ENCODE measurements at places on chromosomes 2 and 18.

DNA sequence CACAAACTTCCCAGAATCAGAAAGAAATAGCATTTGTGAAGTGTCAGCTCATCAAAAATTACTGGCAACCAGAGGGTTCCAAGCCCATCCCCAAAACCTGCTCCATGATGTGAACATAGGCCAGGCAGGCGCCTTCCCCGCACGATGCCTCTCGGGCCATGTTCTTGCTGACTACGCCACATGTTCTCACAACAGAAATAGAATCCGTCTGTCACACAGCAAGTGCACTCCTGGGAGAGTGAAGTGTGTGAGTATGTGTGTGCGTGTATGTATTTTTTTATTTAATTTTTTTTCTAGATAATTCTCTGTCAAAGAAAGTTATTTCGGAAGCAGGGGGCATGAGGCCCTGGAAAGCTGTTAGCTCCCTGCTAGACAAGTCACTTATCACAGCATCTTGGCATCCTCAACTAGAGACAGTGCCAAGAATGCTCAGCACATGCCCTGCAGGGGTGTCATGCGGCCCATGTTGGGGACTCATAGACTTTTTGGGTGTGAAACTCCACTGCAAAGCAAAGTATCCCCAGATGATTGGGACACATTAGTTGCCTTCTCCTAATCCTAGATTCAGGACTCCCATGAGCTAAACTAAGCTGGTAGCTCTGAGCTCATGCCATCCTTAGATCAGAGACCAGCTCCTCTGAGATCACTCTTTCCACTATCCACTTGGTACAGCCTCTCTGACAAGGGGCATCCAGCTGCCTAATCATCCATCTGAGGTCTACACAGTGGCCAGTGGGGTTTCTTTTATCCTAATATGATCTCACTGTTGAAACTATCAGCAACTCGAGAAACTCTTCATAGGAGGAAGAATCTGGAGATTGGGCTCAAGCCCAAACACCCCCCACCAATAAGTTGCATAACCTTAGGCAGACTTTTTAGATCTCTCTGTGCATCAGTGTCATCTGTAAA, 53.2 kb upstream of the CYRIA start:
- DNase-seq: no peak

DNA sequence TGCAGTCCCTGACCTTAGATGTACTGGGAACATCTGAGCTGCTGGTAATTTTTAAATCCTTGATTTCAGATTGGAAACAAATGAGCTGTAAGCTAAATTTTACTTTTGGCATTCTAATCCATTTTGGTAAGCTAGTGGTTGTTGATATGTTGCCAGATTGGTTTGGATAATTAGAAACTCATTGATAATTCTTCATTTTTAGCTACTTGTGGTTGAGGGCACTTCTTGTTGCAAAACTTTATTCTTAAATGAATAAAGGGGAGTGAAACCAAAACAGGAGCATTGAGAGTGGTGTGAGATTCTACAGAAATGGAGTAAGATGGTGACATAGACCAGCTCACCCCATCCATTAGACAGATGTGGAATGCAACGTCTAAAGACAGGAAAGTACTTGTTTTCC, 64.5 kb downstream of the ITGB1BP1 start:
- DNase-seq: no peak

DNA sequence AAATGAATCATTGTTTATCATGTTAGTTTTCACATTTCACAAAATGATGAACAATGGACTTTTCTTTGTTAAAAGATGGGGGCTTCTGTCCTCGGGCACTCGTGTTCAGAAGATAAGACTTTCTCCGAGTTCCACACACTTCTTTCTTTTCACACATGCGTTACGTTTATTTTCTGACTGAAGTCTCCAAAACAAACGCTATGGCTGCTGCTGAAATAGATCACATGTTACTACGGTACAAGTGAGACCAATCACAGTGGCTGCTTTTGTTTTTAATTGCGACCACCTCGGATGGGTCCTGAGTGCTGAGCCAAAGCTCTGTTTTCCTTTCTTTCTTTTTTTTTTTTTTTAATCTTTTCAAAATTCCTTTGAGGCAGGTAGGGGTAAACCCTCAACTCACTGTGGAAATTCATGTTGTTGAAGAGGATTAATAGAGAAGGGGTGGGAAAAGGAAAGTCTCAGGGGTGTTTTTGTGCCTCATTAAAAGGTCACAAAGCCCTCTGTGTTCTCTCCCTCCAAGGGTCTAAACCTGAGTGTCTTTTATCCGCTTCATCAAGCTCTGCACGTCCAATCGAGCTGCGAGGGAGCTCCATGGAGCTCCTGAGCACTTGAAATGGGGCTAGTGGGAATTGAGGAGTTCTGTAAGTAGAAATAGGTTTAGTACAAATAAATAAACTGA, 48.2 kb downstream of the ARL4C start:
- DNase-seq: no peak

DNA sequence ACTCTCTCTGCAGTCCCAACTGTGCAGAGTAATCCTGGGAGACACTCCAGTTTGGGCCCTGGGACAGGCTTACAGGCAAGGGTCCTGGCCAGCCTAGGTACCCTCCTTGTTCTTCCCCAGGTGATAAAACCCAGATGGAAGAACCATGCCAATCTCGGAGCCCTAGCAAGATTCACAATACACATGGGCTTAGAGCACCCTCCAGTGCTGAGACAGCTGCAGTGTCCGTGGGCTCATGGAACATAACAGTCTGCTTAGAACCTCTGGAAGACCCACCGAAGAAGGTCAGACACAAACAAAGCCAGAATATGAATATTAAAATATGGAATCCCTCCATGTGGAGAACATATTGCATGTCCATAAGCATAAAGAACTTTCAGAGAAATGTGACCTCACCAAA, 568.1 kb downstream of the KCNJ3 start:
- no peak for DNase-seq

DNA sequence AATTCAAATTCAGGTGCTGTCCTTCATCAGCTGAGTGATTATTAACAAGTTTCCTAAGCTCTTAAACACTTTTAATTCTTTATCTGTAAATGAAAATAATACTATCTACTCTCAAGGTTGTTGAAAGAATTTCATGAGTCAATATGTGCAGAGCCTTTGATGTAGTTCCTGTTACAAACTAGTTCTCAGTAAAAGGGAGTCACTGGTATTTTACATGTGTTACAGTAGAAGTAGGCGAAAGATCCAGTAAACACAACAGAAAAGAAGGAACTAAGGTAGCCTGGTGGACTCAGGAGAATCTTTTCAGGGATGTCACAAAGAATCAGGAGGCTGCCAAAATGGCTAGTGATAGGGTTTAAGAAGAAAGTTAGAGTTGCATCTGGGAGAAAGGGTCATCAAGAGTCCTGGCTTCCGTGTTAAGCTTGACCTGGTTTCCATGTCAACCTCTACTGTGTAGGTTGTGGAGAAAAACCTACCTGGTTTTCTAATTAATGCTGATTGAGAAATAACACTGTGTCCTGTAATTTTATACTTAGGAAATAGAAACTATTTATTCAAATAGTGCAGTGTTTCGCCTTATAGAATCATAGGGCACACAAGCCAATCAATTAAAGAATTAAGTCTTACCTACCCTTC, 58.3 kb upstream of the TRIB2 start:
- DNase-seq: no peak

DNA sequence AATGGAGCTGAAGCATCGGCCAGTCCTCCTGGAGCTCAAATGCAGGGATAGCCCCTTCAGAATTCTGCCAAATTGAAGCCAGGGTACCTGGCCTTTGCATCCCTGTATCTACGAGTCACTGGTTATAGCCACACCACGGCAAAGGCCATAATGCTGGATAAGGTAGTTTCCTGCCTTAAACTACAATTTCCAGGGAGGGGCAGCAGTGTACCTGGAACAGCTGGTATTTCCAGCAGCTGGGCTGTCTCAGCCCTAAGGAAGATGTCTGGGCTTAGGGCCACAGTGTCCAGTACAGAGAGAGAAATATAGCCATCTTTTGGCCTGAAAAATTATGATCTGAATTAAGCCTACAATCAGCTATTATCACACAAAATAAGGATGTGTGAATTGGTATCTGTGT, 180.3 kb downstream of the GCA start:
- no peak for DNase-seq

Measured in KBM-7 (cell line).